ENCODE measurements at places on chromosomes 6 and 20.

DNA sequence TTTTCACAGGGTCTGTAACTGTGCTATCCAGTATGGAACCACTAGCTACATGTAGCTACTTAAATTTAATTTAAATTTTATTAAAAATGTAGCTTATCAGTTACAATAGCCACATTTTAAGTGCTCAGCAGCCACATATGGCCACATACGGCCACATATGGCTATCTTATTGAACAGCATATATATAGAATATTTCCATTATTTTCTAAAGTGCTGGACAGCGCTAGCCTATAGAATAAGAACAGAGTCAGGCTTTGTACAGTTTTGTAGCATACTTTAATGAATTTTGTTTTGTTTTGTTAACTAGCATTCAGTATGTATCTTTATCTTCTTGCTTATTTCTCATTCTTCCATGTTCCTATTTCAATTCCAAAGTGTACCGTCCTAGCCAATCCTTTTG lies 118.4 kb downstream of the JAG1 start:
- DNase-seq, result no peak

- no peak for DNase-seq
Observed at GRCh38 chr6:137412562-137412961, 81.6 kb downstream of the OLIG3 start.

- no peak for DNase-seq
Observed at GRCh38 chr20:17026346-17026745, 200.5 kb upstream of the PCSK2 start.

- no peak for DNase-seq
Observed at GRCh38 chr6:35370785-35371493, 28.6 kb downstream of the PPARD start.

- DNase-seq, result peak; percentile 32
Observed at GRCh38 chr20:45450097-45450818, 19.3 kb upstream of the WFDC2 start.

- no peak for DNase-seq
Observed at GRCh38 chr6:98747960-98748359, 86.4 kb upstream of the POU3F2 start.

GRCh38 chr20:47704746-47705496 lies 80.4 kb downstream of the SULF2 start:
- no peak for DNase-seq

DNA sequence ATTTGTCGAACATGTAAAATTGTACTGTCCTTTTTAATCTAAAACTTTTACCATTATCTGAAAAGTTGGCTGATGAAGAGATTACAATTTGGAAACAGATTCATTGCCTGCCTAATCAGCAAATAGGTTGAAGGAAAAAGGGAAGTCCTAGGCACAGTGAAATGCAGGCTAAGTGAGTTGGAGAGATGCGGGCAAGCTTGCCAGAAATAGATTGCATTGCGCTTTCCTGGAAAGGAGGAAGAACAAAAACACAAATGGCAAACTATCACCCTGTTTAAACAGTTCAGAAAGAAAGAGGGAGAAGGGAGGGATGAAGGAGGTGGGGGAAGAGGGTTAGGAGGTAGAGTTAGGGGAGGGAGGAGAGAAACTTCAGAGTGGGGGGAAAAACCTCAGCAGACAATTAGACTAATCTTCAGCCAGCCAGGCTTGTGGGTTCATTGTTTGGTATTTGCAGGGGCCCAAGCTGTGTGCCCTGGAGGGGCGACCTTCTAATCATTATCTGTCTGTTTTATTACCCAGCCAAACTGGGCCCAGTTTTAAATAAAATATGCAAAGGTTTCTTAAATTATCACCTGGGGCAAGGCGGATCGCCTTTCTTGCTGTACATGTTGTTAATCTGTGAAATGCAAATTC lies 465.2 kb downstream of the TFAP2B start:
- no peak for DNase-seq

- no peak for DNase-seq
Observed at GRCh38 chr6:28898710-28898965, 25.1 kb downstream of the TRIM27 start.

DNA sequence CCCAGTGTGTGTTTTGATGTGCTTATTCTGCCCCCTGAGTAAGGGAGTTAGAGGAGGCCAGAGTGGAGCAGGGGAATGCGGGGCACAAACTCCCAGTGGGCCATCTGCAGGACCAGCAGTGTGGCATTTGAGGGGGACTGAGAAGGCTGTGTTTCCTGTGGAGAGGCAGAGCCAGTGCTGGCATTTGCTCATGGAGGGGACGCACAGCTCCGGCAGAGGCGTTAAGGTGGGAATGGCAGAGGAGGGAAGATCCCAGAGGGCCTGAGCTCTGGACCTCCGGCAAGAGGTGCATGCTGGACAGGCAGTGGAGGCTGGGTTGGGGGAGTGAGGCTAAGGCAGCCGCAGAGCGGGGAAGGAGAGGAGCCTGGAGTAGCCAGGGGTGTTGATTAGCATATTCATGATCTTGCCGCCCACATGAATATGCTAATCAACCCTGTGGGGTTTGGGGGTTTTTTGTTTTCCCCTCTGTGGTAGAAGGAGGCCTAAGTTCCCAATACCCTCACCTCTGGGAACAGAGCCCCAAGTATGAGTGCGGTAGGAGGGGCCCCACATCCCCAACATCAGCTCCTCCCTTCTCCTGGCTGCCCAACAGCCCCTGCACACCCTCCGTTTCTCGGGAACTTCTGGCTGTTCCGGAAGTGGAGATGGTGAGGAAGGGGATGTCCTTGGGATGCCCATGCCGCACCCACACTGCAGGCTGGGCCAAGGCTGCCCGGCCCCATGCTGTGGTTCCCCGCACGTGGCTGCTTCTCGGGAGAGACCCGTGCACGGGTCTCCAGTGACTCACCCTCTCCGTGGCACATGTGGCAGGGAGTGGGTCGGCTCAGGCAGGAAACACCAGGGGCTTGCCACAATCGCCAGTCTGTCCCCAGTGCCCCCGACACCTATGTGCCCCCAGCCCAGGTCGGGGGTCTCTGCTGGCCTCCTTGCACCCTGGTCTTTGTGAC lies 33.8 kb downstream of the DLGAP4 start:
- DNase-seq, result no peak

- DNase-seq, result no peak
Observed at GRCh38 chr6:157787080-157787479, 36.0 kb upstream of the SNX9 start.

DNA sequence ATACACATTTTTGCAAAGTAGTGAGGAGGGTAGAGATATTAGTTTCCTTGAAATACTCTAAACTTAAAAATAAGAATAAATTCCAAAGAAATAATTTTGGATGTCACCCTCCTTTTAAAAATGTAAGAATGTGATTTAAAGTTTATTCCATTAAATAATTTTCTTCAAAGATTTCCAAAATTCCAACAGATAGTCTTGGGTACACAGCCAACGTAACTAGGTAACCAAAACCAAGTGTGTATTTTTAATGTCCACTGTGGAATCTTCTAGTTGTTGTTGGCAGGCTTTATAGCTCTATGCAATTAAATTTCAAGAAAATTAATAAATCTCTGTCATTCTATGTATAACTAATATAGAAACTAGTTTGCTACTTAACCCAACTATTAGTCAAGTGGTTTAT lies 101.3 kb downstream of the COL21A1 start:
- DNase-seq, result no peak

DNA sequence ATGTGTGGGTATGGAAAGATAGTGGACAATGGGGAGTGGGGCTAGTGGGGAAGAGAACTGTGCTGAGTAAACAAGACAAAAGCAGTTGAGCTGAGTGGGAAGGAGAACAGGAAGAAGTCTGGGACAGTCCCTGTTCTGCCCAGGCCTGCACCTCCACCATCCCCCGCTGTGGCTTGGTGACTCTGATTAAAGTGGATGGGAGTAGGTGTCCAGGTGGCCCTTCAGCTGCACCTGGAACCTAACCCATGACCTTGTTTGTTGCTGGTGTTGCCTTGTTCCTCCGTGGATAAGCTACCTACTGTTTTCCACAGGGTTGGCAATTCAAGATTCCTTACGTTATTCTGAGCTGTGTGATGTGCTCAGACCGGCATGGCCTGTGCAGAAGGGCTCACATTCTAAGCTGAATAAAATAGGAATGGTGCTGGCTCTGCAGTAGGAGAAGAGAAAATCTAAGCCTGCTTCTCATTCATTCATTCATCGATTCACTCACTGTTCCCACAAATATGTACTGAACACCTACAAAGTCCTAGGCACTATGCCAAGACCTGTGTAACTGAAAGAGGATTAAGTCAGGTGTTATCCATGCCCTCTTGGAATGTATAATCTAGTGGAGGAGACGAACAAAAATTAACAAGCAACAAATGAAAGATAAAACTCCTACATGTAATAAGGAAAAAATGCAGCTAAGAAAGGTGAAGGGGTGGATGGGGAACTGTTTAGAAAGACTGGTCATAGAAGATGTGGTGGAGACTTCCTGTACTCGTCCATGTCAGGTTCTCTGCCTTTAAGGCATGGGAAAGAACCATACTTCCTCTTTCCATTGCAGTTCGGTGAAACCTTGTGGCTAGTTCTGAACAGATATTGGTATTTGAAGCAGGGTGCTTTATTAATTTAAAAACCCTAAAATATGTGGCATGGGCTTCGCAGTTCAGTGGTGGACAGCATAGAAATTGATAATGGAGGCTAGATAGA lies 10.1 kb upstream of the CALHM6 start:
- DNase-seq, result no peak

DNA sequence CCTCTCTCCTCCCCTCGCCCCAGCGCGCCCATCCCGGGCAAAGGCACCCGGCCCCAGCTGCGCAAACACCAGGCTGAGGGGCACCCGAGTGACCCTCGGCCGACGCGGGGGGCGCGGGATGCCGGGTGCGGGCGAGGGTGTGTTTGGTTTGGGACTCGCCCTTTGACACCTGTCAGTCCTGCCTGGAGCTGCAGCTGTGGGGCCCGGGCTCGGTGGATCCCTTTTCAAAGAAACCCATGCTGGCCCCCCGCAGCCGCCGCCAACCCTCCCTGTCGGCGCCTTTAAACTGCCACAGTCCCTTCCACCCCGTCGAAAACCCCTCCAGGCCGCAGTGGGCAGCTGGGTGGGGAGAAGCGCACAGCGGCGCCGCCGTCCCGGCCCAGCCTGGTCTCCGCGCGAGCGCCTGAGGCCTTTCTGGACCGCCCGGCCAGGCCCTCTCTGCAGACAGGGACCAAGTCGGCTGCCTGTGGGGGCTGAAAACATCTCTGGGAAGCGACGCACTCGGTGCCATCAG lies 5.5 kb downstream of the FOXQ1 start:
- DNase-seq, result no peak

DNA sequence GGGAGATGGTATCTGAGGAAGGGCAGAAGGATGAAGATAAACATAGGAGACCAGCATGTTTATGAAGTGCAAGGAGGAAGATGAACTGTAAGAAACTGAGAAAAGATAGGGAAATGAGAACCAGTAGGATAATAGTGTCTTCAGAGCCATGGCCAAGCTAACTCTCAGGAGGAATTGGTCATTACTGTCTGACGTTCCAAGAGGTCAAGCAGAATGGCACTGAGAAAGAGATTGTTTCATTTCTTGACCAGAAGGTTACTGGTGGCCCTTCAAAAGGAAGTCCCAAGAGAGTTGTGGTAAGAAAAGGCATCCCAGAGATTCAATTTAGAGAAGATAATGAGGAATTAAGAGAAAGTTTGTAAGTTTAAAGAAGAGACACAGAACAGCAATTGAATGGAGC lies 47.5 kb downstream of the EYA4 start:
- no peak for DNase-seq

- no peak for DNase-seq
Observed at GRCh38 chr6:2962004-2962403, 9.4 kb downstream of the SERPINB6 start.

GRCh38 chr20:51811042-51811355 lies 8.7 kb upstream of the SALL4 start:
- DNase-seq, result no peak

GRCh38 chr6:159257846-159258245 lies 88.6 kb downstream of the FNDC1 start:
- no peak for DNase-seq

GRCh38 chr6:30554962-30555815 lies 1.1 kb downstream of the GNL1 start:
- no peak for DNase-seq

- no peak for DNase-seq
Observed at GRCh38 chr6:6993503-6994237, 114.1 kb upstream of the RREB1 start.

- DNase-seq, result no peak
Observed at GRCh38 chr6:159085396-159085895, 40.7 kb upstream of the TAGAP start.

GRCh38 chr6:43540507-43540906 lies 23.6 kb downstream of the POLR1C start:
- DNase-seq, result no peak

DNA sequence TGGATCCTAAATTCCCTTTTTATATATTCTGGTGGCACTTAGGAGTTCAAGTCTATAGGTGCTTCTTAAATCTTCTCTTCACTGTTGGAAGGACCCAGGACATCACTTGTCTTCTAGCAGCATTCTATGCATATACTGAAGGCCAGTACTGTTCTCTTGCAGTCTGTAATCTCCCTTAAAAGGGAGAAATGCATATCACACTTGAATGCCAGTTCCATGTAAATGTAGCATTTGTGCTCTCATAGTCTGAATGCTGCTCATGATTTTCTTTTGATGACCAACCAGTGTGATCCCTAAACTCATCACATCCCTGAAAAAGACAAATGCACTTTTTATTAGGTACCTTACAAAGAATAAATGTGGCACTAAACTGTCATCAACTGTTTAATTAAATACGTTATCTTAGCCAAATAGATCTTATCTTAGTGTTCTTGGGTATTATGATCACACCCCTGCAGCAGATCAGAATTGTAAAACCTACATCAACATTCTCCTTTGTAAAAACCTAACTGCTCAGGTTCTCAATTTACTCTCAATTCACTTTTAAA lies 176.1 kb downstream of the EPHA7 start:
- DNase-seq, result no peak

DNA sequence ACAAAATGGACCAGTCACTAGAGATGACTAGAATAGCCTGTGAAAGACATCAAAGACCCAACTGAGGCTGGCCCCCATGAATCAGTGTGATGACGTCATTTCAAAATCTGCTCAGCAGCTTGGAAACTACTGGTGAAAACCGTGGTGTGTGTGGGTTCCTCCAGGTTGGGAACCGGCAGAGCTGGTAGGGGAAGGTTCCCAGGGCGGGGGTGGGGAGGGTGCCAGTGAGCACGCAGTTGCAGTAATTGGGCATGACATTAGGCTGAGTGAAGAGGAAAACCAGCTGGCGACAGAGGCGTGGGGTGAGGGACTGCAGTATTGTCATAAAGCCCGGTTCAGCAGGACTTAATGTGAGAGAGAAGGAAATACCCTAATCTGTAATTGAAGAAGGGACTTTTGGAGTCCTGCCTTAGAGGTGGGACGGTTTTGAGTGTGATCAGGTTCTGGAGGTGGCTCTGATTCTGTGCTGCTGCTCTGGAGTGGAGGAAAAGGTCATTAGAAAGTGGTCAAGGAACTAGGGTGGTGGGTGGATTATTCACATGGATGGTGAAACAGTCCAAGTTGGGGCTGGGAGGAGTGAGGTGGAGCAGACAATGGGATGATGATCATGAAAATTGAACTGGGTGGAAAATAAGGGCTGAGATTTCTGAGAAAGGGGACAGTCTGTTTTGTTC lies 52.0 kb upstream of the MTHFD1L start:
- DNase-seq, result no peak

GRCh38 chr20:1426231-1426849 lies 33.5 kb upstream of the FKBP1A start:
- DNase-seq, result no peak

GRCh38 chr6:15037253-15037652 lies 208.6 kb upstream of the JARID2 start:
- no peak for DNase-seq

All from Panc1 (cell line).